ENCODE measurements at places on chromosomes 7 and 10. TPM values are rescaled to one million over a fixed set of nuclear protein-coding genes. Genes with fewer than 3 reads are reported as not detected.

DNA sequence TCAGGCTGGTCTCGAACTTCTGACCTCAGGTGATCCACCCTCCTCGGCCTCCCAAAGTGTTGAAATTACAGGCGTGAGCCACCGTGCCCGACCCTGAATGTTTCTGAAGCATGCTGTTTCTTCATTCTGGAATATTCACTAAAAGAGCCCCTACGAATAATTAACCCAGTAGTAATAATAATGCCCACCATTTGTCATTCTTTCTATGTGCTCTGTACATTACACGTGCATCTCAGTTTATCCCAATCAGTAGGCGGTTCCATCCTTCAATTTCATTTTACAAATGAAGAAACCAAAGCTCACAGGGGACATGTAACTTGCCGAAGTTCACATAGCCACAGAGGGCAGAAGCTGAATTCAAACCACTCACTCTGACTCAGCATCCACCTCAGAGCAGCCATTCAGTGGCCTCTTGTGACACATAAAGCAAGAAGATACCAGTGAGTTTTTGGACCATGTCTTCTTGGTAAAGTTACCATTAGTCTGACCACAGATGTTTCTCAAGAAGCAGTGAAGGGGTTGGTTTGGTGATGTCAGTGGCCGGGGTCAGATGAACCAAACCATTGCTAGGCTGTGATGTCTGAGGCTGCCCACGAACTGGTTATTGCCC lies 71.9 kb upstream of the DUSP5 start:
- peak; percentile 98 for DNase-seq

DNA sequence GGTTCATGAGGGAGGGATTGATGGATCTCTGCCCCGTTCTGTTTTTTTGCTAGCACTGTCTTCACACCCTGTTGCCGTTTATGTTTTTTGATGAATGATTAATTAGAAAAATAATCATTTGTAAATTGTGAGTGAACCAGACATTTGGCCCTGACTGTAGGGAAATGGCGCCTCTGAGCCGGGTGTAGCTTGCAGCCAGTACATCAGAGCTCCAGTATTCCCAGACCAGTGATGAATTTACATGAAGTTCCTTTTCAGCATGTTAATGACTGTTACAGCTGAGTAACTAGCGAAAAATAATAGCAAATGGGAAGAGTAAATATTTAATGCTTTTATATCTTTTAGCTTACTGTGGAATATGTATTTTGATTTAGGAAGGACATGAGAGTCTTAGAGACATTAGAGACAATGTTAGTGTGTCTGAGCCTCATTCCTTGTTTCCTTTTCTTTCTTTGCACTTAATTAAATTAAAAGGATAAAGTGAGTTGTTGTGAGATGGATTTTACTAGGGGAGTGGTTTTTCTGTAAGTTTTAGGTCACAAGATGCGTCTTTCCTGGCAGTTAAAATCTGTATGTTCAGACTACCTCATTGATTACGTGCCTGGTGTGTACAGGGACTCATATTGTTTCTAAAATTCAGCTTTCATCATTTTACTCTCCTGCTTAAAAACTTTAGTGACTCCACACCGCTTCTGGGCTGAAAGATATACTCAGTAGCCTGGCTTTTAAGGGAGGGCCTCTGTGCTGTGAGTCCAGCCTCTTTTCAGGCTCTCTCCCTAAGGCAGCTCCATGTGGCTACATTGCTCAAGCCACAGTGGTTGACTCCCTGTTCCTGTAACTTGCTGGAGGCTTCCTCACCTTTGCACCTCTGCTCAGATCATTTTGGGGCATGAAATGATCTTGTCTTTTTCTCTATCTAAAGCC lies 86.4 kb downstream of the AUTS2 start:
- no peak for DNase-seq

DNA sequence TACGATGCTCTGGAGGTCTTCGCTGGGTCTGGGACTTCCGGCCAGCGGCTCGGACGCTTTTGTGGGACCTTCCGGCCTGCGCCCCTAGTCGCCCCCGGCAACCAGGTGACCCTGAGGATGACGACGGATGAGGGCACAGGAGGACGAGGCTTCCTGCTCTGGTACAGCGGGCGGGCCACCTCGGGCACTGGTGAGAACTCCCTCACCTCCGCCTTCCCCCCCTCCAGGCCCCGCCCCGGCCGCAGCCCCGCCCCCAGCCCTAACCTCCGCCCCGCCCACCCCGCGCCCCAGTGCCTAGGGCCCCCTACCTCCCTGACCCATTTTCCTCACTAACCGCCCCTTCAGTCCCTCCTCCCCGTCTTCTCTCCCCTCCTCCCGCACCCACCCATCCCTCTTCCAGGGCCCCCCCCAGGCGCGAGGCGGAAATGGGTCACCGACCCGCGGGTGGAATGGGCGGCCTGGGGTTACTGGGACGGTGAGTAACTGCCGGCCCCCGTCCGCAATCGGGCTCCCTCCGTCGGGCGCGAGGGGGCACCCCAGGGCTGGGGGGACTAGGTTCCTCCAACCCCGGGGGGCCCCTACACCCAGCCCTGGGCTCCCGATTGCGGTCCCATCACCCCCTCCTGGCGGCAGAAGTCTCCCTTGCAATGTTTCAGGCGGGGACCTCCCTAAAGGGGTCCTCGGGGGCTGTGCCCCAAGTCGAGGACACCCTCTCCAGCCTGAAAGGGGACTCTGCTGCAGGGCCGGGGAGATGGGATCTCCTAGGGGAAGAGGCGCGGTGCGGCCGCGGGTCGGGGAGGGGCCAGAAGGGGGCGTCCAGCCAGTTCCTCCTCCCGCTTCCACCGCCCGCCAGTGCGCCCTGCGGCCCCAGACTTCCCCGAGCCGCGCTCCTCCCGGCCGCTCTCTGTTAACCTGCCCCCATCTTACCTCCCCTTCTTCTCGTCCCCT lies 2.1 kb downstream of the PCOLCE start:
- peak; percentile 56 for DNase-seq

GRCh38 chr10:71279590-71280170 lies 39.4 kb upstream of the SLC29A3 start:
- no peak for DNase-seq

CYP26A1 gene
- total RNA-seq = 0.11 TPM

GRCh38 chr10:111209692-111210091 lies 132.9 kb downstream of the ADRA2A start:
- DNase-seq = no peak

DNA sequence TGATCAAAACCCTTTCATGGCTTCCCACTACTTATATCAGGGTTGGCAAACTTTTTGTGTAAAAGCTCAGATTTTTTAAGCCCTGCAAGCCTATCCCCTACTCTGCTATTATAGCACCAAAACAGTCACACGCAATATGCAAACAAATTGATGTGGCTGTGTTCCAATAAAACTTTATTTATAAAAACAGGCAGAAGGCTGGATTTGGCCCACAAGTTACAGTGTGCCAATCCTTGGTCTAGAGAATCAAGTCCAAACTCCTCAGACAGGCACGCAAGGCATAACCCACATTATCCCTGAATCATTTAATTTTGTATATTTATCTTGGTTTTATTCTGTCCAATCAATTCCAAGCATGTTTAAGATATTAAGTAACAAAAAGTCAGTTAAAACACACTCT lies 71.9 kb downstream of the SGMS1 start:
- no peak for DNase-seq

DNA sequence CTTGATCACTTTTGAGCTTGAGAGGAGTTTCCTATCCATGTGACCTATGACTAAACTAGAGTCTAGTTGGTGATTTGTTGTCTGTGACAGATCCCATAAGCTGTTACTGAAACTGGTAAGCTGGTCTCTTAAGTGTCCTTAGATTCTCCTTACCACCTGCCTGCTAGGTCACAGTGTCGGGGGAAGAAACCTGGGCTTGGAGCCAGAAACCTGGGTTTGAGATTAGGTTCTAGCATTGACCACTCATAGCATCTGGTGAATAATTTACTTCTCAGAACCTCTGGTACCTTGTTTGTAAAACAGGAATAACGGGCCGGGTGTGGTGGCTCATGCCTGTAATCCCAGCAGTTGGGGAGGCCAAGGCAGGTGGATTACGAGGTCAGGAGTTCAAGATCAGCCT lies 21.8 kb upstream of the ITPRID1 start:
- DNase-seq = no peak

GRCh38 chr10:113111900-113112853 lies 162.1 kb downstream of the TCF7L2 start:
- peak; percentile 36 for DNase-seq

- no peak for DNase-seq
These were observed 2.0 kb downstream of the STK32C start for GRCh38 chr10:132305654-132306342.

DNA sequence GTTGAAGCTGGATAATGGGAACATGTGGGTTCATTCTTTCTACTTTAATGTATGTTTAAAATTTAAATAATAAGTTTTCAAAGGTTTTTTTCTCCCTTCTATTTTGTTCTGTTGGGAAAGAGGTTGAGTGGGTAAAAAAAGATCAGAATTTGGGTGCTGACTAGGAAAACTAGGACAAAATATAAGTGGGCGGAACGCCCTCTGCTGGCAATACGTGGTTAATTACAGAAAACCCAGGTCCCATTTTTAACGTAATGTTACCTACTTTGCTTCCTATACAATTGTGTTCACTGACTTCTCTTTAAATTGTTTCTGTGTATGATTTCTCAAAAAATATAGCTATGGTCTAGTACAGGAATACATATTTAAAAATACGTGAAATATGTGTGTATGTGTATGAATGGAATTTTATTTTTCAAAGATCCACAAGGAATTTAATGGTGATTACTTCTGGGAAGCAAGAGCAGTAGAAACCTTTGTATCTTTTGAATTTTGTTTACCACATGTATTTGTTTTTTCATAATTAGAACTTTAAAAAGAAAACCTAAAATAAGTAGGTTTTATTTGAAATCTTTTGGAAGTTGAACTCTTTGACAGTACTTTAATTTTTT lies 8.7 kb downstream of the ECD start:
- DNase-seq = peak; percentile 53

ENTPD1 gene
- not detected for total RNA-seq

RAMP3 gene
- total RNA-seq = not detected

DNA sequence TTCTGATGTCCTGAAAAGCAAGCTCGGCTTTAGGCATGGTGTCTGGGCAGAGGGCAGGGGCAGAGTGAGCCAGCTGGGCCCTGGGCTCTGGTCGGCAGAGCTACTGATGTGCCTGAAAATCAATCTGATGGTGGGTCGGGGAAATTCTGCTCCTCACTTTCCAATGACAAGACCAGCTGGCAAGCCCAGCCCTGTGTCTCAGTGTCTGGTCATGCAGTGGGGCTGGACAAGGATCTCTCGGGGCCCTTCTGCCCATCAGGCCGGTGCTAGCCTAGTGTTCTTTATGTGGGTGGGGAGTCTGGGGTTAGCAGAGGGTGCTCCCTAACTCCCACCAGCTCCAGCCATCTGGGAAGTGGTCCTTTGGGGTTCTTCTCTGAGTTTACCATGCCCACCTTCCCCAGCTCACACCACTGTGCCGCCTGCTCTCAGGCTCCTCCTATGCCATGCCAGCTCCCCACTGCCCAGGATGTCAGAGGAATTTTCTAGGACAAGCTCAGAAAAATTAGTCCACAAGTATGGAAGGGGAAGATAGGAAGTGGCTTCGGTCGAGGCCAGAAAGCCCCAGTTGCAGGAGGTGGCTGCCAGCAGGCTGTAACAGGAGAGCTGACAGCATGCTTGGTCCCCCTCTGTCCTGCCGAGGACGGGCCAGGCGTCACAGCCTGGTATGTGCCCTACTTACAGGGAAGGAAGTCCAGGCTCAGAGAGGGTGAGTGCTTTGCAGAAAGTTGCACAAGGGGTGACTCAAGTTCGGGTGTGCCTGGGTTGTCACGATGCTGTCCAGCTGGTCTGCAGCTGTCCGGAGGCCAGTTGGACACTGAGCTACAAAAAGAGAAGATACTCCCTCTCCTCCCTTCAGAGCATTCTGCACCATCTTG lies 135.2 kb downstream of the ADCY1 start:
- DNase-seq = peak; percentile 91

DNA sequence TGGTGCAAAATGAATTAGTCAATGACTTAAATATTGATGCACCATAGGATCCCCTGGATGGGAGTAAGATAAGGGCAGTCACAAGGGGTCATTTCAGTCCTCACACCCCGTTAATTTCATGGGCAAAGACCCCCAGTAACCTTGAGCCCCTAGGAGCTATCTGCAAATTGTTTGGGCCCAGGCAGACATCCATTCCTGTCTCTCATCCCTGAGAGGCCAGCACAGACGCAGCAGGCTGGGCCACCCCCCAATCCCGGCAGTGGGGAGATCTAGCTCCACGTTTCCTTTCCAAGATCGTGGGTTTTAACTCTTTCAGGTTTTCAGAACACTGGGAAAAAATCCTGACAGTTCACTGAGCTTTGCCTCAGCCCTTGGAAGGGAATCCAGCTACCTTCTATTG lies 40.1 kb downstream of the PNLIPRP2 start:
- DNase-seq = no peak

SMURF1 gene
- total RNA-seq = 17.4 TPM

- no peak for DNase-seq
These were observed 401 bp downstream of the LRRC27 start for GRCh38 chr10:132332433-132332754.

- no peak for DNase-seq
These were observed 62.9 kb upstream of the VKORC1L1 start for GRCh38 chr7:65809982-65810288.

DNA sequence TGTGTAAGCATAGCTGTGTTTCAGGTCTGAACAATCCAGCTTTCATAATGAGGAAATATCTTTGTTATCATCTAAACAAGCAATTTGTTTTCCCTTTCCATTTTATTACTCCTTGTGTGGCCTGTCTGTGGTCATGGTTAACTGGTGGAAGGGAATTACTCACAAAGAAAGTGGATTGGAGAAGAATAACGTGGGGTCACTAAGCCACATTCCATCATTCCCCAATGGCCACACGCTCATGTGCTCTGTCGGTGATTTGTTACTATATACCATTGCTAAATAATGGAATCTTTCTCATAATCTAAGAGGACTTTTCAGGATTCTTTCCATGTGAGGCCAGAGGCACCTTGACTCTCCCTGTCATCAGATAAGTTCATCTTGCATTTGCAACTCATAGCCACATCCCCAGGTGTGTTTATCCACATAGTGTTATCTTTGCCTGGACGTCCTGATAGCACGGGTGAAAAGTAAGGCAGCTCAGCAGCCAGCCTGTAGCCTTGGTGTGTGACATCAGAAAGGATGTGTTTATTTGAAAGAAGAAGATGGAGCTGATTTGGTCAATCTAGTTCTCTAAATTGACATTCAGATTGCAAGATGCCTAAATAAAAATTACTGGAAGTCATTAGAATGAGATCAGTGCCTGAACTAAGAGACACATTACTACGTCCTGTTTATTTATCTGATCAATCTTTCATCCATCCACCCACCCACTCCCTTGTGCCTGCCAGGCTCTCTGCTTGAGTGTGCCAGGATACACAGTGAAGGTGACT lies 128.9 kb downstream of the CELF2 start:
- peak; percentile 74 for DNase-seq

GHRHR gene
- total RNA-seq = not detected

- no peak for DNase-seq
These were observed 37.9 kb downstream of the EXOC4 start for GRCh38 chr7:133290676-133291333.

SEC31B gene
- total RNA-seq = 1.5 TPM

Data from LHCN-M2 (cell line).